ENCODE measurements at places on chromosomes 5 and 9.

- no peak for DNase-seq
These were observed 27.5 kb downstream of the SEC61B start for GRCh38 chr9:99249619-99250018.

- no peak for DNase-seq
These were observed 114.7 kb upstream of the ADAMTS19 start for GRCh38 chr5:129345213-129345924.

- DNase-seq, result no peak
These were observed 276.2 kb upstream of the SLC30A5 start for GRCh38 chr5:68817632-68818031.

DNA sequence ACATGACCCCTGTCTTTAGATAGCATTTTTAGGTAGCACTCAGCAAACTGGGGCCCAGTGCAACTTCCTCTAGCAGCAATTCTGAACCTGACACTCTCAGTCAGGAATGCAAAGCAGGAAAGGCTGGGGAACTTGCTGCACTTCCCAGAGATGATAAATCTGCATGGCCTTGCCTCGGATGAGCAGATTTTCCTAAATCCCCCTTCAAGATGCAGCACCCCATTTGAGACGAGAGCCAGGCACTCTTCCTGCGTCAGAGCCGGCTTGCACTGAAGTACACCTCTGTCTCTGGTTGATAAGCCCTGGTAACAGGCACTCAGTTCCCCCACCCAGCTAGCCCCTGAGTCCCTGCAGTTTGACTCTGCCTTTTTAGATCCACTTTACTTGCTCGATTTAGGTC lies 296.7 kb upstream of the PANK3 start:
- DNase-seq, result no peak

GRCh38 chr9:112894699-112895098 lies 4.0 kb upstream of the SLC46A2 start:
- no peak for DNase-seq

Measured in NCI-H2029 (cell line).